ENCODE measurements at places on chromosomes 16 and 17.
A peak's percentile ranks its signal among the peaks of the same experiment; 100 is the strongest.

DNA sequence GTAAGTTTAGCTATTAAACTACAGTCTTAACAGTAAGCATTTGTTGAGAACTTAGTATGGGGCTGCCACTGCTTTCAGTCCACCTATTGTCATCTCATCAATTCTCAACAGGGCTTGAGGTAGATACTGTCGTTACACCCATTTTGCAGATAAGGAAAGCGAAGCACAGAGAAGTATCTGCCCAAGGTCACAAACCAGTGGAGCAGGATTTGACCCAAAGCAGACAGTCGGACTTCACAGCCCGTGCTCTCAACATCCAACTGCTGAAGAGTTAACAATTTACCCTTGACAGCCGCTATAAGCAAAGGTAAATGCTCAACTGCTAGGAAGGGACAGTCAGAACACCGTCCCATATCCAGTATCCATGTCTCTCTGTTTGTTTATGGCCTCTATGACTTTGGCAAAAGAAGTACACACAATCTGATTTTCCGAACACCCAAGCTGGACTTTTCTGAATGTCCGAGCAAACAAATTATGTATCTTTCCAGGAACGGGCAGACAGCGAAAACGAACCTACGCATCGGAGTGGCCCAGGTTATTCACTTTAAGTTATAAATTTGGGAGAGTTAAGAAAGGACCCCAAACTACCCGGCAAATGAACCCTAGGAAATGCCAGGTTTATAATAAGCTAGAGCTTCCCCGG is 1.2 kb downstream of the SIAH1 start:
- DNase-seq = peak; percentile 21

DNA sequence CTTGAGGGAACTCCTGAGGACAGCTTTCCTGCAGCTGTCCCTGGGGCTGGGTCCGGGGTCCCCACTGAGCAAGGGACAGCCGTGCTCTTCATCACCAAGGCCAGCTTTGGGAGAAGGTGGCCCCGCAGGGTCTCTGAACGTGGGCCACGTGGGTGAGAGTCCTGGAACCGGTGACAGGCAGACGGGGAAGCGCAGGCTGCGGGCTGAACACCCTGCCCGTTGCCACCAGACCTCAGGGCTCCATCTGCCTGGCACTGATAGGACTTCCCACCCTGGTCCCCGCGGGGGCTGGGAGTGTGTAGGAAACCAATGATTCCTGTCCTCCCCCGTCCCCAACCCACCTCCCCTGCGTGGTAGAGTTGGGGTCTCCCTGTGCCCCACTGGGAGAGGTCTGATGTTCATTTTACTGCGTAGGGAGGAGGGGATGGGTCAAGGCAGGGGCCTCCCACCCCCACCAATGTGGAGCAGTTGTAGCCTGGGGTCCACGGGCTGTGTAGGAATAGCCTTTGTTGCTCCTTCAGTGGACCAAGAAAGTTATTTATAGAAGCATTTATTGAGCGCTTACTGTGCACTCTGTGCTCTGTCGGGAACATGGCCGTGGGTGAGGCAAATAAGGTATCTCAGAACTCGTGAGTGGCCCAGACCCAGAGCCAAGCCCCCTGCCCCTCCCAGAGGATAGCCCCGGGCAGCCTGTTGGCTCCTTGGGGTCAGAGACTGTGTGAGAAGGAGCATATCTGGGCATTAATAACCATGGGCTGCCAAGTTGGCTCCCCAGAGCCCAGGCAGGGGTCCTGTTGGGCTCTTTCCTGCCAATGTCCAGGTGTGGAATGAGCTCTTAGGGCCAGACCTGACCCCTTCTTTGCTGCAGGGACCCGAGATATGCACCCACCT is 1.3 kb downstream of the ADGRG1 start:
- no peak for DNase-seq

- DNase-seq = peak; percentile 87
These were observed 33.2 kb upstream of the CDYL2 start for GRCh38 chr16:80837533-80838147.

DNA sequence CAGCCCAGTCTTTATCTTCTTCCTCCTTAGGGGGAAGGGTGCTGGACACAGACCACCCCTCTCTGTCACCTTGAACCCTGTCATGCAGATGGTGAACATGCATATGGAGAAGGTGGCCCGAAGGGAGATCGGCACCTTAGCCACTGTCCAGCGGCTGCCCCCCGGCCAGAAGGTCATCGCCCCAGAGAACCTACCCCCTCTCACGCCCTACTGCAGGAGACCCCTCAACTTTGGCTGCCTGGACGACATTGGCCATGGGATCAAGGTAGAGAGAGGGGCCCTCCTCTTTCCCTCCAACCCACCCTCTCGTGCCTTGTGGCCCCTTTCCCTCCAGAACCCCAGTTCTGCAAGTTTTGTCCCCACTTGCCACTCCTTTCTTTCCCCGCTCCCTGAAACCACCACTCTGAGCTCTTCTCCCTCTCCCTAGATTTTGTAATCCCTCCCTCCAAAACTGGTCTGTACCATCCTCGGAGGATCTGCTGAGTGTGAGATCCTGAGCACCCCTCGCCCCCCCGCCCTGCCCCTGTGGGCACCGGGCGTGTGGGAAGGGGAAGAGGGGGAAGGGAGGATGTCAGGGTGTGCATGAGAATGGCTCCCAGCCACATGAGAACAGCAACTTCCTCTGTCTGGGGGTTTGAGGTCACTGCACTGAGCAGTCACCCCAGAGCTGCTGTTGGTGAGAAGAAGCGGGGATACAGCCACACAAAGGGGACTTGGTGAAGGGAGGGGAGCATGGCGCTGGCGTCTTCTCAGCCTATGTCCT is 7.3 kb downstream of the ABI3 start:
- peak; percentile 14 for DNase-seq

DNA sequence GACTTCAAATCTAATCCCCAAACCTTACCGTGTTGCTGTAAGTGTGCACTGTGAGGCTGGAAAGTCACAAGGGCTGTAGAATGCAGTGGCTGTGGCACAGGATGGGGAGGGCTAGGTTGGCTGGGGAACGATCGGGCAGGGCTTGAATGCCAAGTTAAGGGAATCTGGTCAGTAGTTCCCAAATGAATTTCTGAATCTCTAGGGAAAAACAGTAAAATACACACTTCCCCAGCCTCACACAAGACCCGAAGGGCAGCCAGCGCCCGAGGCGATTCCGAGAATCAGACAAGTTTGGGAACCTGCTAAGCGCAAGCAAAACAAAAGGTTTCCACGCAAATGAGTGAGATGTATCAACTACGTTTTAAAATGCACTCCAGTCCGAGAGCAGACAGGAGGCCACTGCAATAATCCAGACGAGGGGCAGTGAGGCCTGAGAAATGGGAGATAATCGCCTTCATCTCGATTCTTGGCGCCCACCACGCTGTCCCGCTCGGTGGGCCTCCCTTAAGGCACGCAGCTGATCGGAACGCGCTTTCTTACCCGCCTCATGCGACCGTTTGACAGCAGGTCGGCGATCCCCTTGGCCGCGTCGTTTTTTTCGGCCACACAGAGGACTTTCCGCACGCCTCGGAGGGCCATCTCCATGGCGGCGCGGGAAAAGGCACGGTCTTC is 599 bp downstream of the TOP3A start:
- DNase-seq = peak; percentile 11
